ENCODE measurements at places on chromosomes 6 and 20.

DNA sequence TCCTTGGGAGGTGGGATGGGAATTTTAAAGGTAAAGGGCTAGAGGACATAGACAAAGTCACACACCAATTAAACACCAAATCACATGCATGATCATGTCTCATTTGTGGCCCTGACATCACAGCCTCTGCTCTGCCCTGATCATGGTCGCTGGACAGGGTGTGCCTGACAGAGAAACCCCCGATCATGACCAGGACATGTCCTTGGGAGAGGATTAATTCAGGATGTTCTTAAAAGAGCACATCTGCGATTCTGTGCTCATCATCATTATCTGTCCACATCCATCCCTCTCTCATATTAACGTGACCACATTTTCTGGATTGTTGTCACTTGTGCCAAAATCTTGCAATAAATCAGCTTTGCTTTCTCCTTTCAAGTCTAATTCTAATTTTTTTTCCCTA, 7.7 kb upstream of the PBOV1 start:
- DNase-seq = no peak

GRCh38 chr6:4961322-4962168, 42.3 kb downstream of the RPP40 start:
- DNase-seq = no peak

- DNase-seq = no peak
Measured at GRCh38 chr20:40497899-40498691, 190.9 kb downstream of the MAFB start.

DNA sequence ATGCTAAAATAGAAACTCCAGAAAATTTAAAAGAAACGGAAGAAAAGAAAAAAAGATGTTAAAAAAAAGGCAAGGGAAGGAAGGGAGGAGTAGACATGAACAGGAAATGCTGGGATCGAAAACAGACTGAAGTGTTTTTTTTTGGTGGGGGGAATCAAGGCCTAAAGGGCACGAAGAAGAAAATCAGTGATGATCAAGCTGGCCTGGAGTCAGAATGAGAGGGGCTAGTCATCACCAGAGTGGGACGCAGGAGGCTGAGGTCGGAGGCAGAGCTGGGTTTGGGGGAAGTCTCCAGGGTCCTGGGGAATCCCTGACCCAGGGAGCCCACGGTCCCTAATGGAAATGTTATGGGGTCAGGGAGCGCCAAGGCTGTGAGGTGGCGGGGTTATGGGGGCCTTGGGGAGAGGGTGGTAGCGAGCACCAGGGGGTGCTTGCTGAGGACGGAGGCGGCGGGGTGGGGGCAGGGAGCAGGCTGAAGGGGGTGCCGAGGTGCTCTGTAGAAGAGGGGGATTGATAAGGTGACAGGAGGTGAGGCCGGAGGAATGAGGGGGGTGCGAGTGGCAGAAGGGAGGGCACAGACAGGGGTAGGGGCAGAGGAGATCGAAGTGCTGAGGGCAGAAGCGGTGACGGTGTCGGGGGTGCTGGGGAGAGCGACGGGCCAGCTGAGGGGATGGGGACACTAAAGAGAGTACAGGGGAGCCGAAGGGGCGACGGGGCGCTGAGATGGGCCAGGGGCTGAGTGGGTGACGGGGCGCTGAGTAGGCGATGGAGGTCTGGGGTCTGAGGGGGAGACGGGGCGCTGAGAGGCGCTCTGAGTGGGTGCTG, 684 bp downstream of the ZNFX1 start:
- DNase-seq = no peak

DNA sequence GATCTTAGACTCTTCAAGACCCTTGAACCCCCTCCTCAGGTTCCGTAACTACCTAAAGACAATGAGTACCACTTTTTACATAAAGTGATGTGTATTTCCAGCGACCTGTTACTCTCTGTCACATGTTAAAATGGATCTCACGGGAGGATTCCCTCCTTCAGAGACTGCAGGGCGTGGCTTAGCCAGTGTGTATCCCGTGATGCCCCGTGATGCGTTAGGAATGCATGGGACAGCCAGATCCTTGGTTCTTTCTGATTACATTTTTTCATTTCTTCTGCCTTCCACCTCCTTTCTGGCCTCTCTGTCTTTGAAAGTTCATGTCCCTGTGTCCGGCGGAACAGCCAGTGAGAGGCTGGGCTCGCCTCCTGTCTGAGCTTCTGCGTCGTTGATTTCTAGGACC, 155.5 kb downstream of the TMEM242 start:
- DNase-seq = no peak

DNA sequence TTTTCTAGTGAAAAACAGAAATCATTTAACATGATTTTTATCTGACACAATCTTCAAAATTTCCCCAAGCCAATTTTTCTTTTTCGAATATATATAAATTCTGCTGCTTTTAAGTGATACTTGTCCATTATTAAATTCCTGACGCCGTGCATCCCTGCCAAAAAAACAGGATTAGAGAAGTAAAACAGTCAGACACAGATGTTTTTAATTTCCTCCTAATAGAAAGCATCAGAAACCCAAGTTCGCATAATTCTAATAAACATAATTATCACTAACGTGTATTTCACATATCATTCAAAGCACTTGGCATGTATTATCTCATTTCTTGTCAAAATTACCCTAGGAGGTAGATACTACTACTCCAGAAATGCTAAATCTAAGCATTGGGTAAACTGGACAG, 179.5 kb downstream of the ZFP64 start:
- DNase-seq = no peak

DNA sequence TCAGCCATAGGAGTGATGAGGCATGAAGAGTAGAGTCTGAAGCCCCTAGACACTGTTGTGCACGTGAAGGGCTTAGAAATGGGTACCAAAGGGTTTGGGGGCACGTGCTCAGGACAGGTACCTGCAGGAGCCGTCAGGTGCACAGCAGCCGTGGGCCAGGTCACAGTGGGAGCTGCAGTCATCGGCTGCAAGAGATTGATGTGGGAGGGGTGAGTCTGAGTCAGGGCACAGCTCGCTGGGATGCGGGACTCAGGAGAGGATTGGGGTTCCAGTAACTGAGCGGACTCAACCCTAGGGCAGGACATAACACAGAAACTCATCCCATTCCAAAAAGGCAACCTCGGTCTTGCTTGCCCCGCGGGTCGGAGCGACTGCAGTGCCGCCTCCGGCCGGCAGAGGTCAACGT, 1.1 kb downstream of the DLK2 start:
- no peak for DNase-seq

DNA sequence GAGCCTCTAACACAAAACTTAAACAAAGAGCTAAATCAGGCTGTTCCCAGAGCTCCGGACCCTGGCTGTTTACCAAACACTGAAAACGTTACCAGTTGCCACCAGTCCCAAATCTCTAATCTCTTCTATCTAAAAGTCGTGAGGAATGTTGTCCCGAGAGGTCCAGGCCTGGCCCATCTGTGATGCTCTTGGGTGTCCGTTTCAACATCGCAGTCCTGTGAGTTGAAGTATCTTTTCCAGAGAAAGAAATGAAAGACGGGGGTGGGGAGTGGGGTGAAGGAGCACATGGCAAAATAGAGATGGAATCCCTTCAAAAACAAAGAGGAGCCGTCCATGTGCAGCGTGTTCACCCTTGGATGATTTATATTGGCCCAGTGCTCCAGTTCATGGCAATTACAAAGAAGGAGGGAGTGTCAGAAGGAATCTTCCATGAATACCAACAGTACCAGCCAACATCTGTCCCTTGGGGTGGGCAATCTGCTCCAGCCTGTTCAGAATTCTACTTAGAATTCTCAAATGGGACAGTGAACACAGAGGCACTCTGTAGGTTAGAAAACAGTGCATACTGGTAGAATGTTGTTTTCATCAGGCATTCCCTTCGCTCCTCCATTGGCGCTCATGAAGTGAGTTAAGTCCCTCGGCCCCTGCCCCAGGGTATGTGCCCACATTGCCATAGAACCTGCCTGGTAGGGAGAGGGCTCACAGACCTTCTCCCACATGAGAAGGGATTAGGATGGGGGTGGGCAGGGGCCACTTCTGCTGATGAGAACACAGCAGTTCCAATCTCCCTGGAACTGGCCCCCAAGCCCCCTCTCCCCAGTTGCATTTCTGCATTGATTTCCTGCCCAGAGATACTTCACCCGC, 112.1 kb downstream of the LY86 start:
- no peak for DNase-seq

DNA sequence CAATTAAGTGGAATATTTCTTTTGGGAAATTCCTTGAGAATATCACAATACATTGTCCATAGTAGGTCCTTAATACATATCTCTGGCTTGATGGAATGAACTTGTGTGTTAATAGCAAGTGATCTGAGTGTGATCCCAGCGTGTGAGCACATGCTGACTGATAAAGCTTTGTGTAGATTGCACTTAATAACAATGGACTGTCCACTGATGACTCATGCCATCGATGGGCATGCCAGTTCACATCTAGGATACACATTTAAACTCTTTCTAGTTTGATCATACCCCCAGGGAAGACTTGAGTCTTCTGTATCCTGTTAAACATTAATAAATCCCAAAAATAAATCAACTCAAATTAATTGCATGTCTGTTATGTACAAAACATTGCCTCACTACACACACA, 454.3 kb upstream of the SPTLC3 start:
- DNase-seq = no peak

DNA sequence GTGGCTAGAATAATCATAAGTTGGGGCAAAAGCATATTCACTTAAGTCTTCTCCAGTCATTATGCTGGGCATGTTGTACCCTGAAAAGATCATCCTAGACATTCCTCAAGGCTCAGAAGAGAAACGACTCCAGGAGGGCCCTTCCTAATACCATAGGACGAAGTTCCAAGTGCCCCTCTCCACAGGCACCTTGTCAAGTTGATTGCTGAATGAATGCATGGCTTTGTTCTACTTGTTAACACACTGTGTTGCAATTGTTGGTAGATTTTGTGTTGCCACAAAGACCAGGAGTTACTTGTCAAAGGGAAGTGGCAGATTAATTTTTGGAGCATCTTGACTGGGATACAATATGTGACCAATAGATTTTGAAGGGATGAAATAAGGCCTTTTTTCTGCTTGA, 194.3 kb upstream of the SMLR1 start:
- DNase-seq = peak; percentile 23

DNA sequence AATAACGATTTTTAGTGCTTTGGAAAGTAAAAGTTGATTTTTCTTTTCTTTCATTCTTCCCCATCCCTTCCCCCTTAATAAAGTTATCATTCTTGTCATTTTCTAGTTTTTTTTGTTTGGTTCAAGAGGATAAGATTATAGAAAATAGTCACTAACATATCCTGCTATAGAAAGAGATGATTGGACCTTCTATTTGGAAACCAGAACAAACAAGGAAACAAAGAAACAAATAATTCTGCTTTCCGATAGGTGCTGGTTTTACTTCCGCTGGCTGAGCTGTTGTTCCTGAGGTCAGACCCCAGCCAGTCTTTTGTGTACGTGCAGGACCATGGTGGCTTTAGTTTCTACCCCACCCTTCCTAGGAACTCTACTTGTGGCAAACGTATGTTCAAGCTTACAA, at the start of gene CDH26:
TSS of gene CDH26 (plus strand) at position 301 of the 400 bp plus-strand sequence. CDS start 304 bp downstream, outside the sequence.
- no peak for DNase-seq

DNA sequence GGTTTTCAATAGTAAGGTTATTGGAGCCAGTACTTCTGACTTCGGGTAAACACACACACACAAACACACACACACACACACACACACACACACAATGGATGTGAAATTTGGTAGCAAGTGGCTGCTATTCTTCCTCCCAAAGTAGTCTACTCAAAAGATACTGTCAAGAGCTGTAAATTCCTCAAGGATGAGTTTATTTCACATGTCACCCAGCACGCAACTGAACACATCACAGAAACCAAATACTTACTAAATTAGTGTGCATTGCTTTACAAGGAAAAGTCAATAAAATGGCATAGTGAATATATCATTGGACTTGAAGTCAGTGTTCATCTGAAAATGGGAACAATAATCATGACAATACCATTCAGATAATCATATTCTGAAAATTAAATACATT, 32.9 kb downstream of the MMUT start:
- DNase-seq = no peak

DNA sequence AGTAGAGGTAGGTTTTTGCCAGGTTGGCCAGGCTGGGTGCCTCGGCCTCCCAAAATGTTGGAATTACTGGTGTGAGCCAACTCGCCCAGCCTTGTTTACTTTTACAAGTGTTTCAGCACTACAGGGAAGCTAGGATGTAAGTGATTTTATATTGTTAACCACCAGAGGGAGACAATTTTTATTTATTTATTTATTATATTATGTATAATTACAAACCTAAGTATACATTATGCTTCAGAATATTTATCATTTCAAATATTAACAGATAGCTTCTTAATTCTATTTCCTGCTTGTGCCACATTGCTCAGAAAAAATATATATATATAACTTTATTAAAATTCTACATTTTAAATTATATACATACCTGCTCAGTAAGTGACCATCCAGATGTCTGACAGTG, 9.8 kb downstream of the MMUT start:
- no peak for DNase-seq

- no peak for DNase-seq
Measured at GRCh38 chr6:113009682-113010081, 662.6 kb downstream of the RFPL4B start.

DNA sequence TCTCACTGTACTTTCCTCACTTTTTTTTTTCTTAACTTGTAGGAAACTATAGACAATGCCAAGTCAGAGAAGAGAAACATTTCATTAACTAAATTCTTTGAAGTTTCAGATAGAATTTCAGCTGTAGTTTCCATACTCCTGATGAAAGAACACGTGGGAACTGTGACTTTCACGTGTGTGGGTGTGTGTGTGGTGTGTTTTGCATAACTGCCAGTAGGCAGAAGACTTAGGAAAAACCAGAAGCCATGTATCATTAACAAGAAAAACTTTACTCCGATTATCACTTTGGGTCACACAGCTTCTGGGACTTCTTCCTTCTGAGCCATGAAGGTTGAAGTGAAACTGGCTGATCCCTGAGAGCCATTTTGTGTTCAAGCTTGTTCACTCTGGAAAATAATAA, 483.3 kb downstream of the TFAP2B start:
- DNase-seq = no peak

GRCh38 chr6:147769496-147770087, 261.1 kb downstream of the SAMD5 start:
- no peak for DNase-seq

- no peak for DNase-seq
Measured at GRCh38 chr6:150692604-150693003, 92.9 kb downstream of the PLEKHG1 start.

DNA sequence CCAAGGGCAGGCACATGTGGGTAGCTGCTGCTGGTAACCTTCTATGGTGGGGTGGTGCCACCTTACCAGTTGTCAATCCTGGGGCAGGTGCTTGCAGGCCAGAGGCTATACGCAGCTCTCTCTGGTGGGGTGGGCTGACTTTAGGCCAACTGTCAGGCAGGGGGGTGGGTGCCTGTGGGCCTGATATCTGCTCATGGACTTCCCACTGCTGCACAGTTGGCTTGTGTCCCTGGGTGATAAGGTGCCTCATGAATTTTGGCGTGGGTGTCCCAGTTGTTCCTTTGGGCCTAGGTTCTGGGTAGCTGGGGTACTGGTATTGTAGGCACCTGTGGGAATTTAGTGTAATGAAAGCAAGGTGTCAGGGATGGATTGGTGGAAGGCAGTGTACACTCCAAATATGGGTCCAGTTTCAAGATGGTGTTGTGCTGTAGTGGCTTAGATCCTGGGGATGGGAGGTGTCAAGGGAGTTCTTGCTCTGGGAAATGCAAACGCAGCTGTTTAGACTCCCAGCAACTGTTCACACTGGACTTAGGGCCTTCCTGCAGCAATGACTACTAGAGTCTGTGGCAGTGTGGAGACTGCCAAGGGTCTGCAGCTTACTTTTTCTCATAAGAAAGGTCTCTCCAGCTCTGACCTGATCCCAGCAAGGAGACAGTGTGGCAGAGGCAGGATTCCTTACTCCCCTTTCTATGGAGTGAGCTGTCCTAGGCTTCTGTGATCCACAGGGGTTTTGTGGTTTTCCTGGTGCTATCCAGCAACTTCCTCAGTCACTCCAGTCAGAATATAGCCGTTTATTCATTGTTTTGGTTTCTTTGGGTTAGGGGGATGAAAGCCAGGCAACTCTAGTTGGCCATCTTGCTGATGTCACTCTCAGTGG, 128.2 kb downstream of the CRYBG1 start:
- DNase-seq = no peak

Measured in NCI-H1930 (cell line).